ENCODE measurements at places on chromosomes 2 and 18.
A peak's percentile ranks its signal among the peaks of the same experiment; 100 is the strongest.

- no peak for DNase-seq
Observed at GRCh38 chr2:217273162-217273561, 413.3 kb upstream of the TNP1 start.

- no peak for DNase-seq
Observed at GRCh38 chr18:76850112-76850511, 27.8 kb downstream of the ZNF236 start.

GRCh38 chr2:43708891-43709290 is 32.7 kb upstream of the C1GALT1C1L start:
- DNase-seq = no peak

- DNase-seq = no peak
Observed at GRCh38 chr18:28718696-28719095, 541.8 kb upstream of the CDH2 start.

DNA sequence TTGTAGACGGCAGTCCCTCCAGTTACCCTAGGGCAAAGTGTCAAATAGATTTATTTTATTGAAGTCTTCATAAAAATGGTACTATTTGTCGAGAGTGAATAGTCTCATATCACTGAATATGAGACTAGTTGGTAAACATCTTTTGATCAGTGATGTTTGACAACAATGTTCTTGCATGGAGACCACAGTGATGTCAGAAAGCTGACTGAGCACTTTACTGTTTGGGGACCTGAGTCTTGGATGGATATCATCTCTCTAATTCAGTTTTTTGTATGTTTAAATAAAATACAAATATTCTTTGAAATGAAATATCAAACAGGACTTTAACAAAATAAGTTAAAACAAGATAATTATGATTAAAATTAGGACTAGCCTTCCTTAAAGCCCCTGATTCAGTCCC is 1315.4 kb upstream of the NRXN1 start:
- no peak for DNase-seq

GRCh38 chr18:24988253-24988840 is 363.6 kb downstream of the ZNF521 start:
- no peak for DNase-seq

- DNase-seq = peak; percentile 76
Observed at GRCh38 chr18:32048507-32049091, 30.0 kb downstream of the RNF125 start.

DNA sequence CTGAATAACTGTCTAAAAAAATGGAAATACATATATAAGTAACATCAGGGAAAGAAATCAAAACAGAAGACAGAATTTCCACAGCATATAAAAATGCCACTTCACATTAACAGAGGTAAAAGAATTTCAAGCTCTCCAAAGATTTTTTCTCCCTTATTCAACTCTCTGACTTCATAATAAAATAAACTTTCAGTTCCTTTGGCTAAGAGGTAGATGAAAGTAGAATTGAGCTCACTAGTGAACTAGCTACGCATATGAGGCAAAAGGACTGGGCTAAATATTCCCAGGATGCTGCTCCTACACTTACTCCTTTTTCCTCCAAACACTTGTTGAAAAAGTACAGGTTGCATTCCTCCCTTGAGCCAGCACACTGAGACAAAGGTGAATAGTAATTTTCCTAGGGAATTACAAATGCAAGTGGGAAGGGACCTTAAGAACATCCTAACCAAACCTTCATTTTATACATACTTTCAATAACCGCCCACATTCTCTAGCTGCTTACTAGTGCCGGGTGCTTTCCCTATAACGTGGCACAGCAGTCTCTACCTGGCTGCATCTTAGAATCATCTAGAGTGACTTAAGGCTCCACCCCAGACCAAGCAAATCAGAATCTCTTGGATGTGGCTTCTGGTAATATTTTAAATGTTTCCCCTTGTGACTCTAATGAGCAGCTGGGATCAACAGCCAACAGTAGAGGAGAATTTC is 136.6 kb downstream of the MTCL1 start:
- no peak for DNase-seq

DNA sequence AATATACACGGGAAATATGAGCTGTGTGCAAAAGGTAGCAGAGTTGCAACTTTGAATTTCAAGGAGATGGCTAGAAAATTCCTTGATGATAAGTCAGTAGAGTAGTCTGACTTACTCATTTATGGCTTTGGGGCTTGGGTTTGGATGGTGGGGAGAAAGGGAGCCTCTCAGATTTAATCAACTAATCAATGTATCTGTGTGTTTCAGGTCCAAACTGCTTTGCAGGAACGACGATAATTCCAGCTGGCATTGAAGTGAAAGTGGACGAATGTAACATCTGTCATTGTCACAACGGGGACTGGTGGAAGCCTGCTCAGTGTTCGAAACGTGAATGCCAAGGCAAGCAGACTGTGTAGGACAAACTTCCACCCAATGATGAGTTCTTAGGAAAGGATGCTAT is 164.6 kb downstream of the VWC2L start:
- no peak for DNase-seq

DNA sequence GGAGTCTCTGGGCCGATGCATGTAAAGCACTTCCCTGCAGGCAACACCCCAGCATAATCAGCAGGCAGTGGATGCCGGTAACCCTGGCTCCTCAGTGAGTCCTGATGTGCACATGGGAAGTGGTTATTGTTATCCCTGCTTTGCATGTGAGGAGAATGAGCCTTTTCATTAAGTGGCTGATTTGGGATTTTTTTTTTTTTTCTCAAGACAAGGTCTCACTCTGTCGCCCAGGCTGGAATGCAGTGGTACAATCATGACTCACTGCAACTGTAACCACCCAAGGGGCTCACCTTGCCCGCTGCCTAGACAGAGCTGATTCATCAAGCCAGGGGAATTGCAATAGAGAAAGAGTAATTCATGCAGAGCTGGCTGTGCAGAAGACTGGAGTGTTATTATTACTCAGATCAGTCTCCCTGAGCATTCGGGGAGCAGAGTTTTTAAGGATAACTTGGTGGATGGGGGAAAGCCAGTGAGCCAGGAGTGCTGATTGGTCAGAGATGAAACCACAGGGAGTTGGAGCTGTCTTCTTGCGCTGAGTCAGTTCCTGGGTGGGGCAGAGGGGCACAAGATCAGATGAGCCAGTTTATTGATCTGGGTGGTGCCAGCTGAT is 95.4 kb downstream of the SOCS6 start:
- no peak for DNase-seq

DNA sequence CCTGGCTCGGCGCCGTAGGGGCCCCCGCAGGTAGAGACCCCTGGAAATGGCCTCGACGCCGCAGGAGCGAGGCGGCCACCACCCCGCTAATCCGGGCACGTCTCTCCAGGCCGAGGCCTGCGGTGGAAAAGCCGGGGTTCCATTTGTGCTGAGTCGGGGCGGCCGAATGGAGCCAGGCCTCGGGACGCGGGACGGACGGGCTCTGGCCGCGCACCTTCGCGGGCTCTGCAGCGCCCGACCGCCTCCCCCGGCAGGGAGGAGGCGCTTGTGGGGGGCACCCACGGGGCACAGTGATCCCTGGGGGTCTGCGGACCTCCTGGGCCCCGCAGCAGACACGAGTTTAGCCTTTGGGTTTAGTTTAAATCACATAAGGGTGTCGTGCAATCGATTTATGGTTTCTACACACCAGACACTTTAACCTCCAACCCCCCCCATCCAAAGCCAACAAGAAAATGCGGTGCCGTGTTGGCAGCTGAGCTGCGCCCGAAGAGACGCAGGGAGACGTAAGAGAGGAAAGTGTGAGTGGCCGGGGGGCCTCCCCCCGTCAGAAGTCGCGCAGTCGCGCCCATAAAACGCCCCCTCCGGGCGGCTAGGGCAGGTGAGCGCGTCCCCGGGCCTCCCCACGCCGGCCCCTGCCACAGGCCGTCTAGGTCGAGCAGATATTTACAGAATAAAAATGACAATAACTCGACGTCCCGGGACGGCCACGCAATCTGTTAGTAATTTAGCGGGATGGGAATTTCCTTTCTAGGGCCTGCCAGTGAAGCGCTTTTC is 1.0 kb upstream of the NFATC1 start:
- DNase-seq = peak; percentile 92

DNA sequence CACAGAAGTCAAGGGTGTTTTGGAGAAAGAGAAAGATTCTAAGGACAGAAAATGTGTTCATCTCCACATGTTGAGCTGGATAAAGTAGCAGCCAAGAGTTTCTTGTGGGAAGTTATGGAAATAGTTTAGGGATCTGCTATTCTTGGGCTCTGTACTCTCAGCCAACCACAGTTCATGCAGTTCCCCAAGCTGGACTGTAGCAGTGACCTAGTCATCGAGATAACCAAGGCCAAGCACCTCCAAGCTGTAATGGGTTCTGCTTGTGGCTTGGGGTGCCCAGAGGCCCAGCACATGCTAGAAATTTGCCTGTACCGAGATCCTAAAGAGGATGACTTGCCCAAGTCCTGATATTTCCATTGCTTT is 91.9 kb upstream of the RASGRP3 start:
- DNase-seq = no peak

DNA sequence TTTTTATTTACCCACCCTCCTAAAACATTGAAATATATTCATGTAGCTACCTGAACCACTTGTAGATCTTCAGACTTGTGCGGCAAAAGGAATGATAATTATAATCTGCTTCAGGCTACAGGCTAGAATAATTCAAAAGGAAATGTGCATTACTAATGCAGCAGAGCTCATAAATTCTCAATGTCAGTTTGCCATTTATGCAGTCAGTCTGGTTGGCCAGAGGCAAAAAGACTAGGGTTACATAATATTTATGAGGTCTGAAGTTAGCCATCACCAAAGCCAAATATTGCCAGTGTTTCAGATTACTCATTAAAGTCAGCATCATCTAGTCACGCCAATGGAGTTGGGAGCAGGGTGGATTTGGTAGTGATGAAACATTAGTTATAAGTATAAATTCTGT is 38.9 kb downstream of the METAP1D start:
- DNase-seq = no peak

- DNase-seq = no peak
Observed at GRCh38 chr2:170641961-170642360, 73.2 kb upstream of the SP5 start.

DNA sequence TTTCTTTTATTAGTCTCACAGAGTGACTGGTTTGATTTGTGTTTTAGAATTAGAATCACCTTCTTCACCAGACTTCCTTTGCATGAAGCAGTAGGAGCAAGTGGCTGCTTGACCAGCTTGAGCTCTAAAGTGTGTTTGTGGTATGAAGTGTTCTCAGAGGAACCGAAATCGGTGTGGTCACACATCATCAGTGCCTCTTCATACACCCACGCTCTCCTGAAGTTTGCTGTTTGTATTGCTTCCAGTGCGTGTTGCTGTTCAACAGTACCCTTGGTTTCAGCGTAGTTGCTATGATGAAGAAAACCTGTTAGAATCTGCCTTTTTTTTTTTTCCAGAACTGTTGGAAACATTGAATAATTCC is 77.9 kb downstream of the LIMS1 start:
- DNase-seq = peak; percentile 80

DNA sequence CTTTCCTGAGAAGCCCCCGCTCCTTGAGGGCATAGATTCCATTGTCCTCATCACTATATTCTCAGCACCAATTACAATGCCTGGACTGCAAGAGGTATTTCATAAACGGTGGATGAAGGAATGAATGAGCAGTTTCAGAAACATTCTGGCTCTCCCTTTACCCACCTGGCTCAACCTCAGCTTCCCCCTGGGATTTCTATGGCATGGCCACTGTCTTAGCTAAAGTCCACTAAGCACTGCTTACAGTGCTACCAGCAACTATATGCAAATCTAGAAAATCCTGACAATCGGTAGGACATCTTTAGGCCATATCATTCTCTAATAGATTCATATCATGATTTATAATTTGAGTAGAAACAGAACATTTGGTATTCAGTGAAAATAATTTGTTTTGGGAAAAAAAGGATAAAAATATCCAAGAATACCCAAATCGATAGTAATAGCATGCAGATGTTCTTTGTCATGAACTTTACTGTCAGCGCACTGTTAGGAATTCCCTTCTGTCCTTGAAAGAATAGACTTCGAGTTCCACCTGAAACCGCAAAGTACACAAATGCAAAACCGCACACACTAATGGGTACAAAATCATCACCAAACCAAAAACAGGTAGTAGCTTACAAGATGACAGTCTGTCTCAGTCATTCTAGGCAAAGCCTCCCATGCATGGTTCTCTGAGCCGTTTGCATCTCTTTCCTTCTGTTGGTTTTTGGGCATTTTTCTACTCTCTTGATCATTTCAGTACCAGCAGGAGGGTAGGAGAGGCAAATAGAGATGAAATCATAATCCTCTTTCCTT is 303.6 kb upstream of the ID2 start:
- DNase-seq = no peak

GRCh38 chr2:83054751-83055150 is 1404.3 kb downstream of the SUCLG1 start:
- no peak for DNase-seq

- no peak for DNase-seq
Observed at GRCh38 chr18:10715791-10716190, 190.0 kb downstream of the NAPG start.

DNA sequence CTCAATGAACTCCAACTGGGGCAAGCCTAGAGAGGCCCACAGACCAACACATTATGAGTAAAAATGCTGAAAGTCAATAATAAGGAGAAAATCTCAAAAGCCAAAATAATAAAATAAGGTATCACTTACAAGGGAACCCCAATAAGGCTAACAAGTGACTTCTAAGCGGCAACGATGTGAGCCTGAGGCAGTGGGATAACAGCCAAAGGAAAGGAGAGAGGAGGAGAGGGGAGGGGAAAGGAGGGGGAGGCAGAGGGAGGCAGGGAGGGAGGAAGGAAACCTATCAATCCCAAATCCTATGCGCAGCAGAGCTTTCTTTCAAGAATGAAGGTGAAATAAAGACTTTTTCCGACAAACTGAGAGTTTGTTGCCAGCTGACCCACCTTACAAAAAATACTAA is 6.0 kb upstream of the NFATC1 start:
- DNase-seq = no peak

DNA sequence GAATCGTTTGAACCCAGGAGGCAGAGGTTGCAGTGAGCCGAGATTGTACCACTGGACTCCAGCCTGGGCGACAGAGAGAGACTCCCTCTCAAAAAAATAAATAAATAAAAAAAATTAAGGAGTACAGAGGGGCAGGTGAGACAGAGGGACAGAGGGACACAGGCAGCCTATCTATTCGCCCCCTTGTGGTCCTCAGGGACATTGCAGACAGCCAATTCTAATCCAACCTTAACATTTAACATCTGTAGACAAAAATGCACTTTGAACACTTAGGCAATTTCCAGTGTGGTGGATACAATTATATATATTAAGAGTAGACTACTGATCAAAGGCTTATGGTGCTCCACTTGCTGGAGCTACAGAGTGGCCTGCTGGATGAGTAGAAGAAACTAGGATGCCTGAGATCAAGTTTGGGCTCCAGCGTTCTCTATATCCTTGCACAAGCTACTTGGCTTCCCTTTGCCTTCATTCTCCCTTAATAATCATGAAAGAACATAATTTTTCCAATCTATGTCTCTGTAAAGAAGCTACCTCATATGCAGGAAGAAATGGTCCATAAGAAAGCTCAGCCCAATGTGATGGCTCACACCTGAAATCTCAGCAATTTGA is 8.2 kb upstream of the SMARCAL1 start:
- DNase-seq = no peak

- DNase-seq = no peak
Observed at GRCh38 chr18:76455003-76455676, 39.9 kb downstream of the ZNF516 start.

GRCh38 chr2:230619491-230619890 is 93.2 kb upstream of the CAB39 start:
- DNase-seq = no peak

All from inflammatory macrophage treated with lipopolysaccharide for 1 hour (primary cell).